ENCODE measurements at places on chromosomes 4 and X. TPM values are rescaled to one million over a fixed set of nuclear protein-coding genes. Genes with fewer than 3 reads are reported as not detected.

DNA sequence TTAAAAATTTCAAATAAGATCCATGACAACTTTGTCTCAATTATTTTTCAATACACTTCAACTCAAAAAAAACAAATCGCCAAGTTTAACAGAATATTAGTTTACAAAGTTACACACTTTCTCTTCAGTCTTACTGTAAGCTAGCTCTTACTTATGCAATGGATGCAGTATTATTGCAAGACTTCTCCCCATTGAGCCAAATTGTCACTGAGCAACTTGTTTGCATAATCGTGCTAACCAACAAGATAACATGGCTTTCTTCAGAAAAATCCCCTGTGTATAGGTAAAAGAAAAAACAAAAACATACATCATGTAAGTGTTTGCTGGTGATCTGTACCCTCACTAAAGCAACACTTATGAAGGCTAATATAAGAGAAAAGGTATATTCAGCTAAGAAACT is 18.9 kb downstream of the DNAJB14 start:
- no peak for DNase-seq

DNA sequence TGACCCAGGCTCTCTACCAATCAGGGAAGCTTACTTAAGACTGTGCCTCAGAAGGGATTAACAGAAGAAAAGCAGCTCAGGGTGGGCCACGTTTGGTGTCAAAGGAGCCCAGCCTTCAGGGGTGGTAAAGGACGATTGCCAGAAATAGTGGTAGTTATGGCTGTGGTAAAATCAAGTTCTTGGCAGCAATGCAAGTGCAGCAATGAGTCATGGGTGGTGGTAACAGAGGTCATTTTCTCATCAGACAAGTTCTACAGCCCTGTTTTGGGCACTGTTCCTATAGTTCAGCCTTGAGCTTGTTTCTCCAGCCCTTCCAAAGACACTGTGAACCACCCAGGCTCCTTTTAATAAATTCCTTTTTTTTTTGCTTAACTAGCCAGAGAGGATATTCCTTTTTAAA is 120.3 kb downstream of the EFHC2 start:
- peak; percentile 85 for DNase-seq

GRCh38 chrX:1899841-1900240 is 285.0 kb downstream of the ASMT start:
- DNase-seq, result no peak

DNA sequence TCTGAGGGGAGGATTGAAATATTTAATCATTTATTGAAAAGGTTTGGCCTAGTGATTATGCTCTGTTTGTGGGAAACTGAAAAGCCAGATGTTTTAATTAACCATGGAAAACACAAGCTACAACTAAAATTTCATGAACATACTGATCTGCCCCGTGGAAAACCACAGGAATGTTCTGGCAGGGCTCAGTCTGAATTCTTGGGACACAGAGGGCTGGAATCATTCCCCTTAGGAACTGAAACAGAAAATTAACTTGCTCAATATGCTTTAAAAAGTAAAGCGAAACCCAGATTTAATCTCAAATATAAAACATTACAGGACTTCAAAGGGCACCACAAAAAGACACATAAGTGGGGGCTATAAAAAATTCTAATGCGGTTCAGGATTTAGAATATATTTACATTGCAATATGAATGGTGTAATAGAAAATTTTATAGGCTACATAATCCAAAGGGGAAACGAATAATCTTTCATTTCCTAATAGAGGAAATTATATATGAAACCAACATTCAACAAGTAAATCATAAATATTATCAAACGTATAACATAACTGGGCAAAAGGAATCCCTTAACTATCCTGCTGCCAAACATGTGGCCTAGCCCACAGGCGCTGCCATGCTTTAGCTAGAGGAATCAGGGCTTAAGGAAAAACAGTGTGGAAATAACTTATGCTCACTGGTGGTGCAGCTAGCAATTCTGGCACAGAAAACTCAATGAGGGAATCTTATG is 70.9 kb downstream of the APBB2 start:
- peak; percentile 96 for DNase-seq

DNA sequence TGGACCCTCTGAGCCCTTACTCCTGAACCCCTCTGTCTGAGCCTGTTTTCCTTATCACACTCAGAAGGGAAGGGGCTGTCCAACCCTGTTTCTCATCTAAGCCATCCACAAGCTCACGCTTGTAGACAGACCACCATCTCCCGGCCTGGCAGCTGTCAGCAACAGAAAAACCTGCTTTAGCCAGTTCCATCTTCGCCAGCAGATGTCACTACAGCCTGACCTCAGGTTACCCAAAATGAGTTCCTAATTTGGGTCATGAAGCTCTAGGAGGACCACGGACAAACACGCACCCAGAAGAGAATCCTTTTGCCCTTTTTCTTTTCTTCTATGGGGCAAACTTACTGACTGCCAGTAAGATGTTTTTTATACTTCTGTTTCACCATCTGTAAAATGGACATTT is 445.4 kb downstream of the BCOR start:
- peak; percentile 57 for DNase-seq

DNA sequence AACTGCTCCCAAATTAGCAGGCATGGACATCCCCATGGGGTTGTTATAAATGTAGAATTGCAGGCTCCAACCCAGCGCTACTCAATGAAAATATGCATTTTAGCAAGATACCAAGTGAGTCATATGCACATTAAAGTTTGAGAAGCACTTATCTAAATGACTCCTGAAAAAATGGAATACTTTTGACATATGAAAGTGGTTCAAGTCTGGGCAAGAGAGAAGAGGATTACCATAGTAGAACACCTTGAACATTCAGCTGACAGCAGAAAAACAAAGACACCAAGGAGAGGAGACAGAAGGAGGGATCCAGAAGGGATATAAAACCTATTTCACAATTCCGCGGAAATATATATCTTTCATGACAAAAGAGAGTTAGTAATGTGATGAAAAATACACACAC is 63.2 kb upstream of the CT83 start:
- DNase-seq, result no peak

DNA sequence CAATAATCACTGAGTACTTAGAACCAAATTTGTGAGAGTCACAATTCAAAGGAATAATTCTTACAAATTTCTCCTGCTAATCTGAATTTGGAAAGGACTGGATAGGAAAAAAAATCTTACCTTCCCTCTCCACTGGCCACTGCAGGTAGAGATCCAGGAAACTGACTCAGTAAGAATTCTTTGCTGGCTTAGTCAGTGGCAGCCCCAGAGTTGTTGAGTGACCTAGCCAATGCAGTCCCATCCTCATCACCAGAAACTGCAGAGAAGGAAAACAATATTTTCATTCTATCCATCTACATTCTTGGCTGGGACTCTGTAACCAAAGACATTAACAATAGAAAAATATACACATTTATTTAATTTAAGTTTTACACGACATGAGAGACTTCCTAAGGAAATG is 572.0 kb downstream of the ADGRL3 start:
- DNase-seq, result no peak

- no peak for DNase-seq
Measured at GRCh38 chr4:164924670-164925238, 47.8 kb downstream of the APELA start.

GRCh38 chrX:2497961-2498780 is 2.6 kb downstream of the DHRSX start:
- no peak for DNase-seq

- DNase-seq, result peak; percentile 87
Measured at GRCh38 chrX:41265615-41266014, 68.3 kb upstream of the DDX3X start.

DNA sequence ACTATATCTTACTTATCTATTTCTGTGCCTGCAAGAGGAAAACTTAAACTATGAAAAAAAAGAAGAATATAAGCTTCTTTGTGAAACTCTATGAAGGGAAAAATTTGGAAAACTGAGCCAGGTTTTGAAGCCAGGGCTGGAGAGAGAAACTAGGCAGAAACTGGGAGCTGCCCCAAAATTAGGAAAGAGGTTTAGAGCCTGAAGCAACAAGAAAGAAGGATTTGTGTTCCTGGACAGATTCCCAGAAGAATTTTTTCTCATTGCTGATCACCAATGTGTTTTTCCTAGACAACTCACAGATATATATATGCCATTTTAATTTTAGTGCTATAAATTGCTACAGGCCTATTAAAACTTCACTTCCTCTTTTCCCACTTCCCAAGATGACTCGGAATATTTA is 245.0 kb upstream of the GEMIN8 start:
- DNase-seq, result no peak

DNA sequence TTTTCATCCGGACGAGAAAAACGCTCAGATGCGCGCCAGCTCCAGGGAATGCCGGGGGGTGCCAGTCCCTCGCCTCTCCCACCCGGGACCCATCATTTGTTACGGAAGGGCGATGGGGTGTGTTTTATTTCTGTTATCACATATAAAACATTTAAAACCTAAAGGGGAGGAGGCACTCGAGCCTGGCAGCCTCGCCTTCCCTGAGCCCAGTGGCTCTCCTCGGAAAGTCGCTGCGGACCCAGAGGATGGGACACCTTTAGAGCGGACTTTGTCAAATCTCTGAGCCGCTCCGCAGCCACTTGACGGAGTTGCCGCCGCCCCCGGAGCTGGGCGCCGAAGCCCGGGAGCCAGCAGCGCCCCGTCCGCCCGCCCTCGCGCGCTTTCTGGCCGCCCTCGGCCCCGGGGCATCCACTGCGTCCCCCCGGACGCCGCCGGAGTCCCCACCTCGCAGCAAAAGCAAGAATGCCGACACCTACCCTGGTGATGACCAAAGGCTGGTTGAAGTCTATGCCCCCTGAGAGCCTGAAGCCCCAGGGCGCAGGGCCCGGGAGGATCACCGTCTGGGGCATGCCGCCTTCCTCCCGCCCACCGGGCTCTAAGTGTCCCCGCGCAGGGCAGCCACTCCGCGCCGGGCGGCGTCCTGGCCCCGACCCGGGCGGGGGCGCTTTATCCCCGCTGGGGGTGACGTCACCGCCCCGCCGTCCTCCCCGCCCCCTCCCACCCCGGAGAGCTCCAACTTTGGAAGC is at the start of gene PDLIM3:
TSS of gene PDLIM3 (minus strand) at position 642 of the 746 bp plus-strand sequence. CDS start at position 569, 73 bp downstream.
- peak; percentile 58 for DNase-seq

DNA sequence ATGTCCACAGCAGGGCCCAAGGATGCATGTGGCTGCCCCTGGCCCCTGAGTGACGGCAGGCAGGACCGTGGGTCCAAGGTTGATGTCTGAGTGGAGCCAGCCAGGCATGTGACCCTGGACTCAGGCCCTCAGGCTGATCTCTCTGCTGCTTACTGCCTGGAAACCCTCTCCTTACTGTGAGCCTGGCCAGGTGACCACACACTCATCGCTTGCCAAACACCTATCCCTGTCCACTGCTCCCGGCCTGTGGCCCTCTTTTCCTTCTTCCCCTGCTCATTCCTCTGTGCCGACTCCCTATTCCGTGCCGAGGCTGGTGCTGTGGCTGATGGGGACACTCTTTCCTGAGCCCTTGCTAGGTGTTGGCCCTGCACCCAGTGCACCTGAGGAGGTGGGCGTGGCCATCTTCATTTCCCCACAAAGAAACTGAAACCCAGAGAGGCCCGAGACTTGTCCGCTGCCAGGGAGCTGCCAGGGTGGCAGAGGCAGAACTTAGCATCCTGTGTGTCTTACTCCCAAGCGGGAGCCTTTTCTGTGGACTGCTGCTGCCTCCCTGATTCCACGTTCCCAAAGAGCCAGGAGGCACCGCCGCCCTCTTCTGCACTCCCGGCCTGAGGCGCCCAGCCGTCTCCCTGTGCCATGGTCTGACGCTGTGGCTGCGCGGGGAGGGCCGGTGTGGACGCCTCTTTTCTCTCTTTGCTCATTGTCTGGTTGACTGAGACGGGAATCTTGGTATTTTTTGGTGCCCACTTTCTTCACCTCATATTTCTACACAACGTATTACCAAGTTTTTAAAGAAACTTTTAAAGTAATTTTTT is 11.2 kb upstream of the RNF4 start:
- no peak for DNase-seq

DNA sequence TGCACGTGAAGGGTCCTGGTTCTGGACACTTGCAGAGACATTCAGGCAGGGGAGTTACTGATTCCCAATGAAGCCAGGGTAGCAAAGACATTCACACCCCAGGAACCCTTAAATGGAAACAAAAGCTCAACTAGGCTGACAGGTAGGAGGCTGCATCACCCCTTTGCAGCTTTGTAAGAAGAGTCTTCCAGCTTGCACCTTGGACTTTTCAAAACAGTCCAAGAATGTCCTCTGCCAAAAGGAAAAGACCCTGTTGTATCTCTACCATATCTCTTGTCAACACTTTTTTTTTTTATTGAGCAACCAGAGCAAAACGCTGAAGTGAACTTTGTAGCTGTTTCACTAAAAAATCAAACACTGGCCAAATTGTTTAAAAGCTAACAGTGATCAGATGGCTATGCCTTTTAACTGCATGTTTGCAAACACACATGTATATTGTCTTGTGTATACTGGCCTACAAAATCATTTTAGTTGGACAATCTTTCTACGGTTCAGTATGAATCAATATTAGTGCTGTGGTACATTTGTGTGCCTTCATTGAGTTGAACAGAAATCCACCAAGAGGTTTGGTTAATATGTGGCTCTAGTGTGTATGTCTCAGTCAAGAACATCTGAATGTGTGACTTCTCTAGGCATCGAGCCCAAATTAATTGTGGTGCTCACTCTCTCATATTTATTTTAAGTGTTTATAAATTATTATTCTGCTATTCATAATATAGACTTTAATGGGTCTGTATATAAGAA is 18.5 kb upstream of the WWC2 start:
- DNase-seq, result no peak

DNA sequence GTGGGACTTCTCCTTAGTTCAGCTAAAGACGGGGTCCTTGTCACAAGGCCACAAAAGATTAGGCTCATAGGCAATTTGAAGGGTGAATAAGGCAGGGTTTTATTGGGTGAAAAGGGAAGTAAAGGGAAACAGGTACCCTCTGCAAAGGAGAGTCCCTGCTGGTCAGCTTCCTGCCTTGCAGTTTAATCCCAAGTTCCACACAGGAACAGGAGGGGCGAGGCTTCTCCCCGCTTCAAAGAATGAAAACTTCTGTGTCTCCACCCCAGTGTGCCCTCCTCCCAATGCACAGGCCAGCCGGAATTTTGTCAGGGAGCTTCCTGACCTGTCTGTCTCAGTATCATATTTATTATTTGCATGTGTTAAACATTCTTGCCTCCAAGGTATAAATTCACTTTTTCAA is 37.1 kb downstream of the ITM2A start:
- DNase-seq, result no peak

DNA sequence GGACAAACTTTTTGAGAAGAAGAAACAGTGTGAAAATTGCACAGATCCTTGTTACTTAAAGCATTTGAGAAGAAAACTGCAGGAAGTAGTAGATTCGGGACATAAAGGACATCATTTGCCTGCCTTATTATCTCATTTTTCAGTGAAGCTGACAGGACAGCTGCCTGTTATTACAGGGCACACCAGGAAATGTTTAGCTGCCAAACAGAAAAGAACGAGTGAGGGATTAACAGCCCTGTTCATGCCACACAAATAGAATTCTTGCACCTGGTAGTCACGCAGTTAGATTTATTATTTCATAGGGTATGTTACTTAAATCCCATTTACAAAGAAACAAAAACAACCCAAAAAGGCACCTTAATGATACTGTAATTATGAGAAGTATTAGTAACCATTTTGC is 100.6 kb downstream of the CHIC2 start:
- no peak for DNase-seq

GRCh38 chr4:41665636-41666207 is 82.8 kb downstream of the PHOX2B start:
- DNase-seq, result no peak

KLKB1 gene
- total RNA-seq, result not detected

CFAP47 gene
- not detected for total RNA-seq

AFP gene
- 1.1 TPM for total RNA-seq

NPY1R gene
- total RNA-seq, result not detected

PCDH10 gene
- 0.10 TPM for total RNA-seq

TMEM47 gene
- total RNA-seq, result 23.9 TPM

IL3RA gene
- total RNA-seq, result not detected

LDB2 gene
- total RNA-seq, result 0.98 TPM

SSX3 gene
- not detected for total RNA-seq

YTHDC1 gene
- total RNA-seq, result 23.2 TPM

KIAA0232 gene
- 14.1 TPM for total RNA-seq

MAGEE1 gene
- total RNA-seq, result 1.3 TPM

VCX3A gene
- not detected for total RNA-seq

Measured in RPMI7951 (cell line).